SK-N-SH treated with all-trans-retinoic acid at 6 μM for 48 hours (cell line): ENCODE measurements at places on chromosomes 4 and X.

DNA sequence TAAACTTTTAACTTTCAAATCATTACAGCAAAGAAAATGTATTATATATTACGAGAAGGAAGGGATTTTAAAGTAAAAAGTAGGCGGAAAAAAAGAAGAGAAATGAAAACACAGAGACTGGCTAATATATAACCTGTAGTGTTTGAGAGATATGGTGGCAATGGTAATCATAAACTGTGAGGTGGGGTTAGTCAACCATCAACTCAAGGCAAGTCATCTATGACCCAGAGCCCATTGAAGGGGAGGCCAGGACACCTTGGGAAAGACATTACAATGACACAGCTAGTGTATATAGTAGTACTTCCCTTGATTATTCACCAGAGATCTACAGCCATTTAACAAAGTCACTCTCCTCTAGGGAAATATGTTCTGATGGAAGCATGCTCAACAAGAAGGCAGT is 423.9 kb upstream of the PITX2 start:
- ATAC-seq = no peak

DNA sequence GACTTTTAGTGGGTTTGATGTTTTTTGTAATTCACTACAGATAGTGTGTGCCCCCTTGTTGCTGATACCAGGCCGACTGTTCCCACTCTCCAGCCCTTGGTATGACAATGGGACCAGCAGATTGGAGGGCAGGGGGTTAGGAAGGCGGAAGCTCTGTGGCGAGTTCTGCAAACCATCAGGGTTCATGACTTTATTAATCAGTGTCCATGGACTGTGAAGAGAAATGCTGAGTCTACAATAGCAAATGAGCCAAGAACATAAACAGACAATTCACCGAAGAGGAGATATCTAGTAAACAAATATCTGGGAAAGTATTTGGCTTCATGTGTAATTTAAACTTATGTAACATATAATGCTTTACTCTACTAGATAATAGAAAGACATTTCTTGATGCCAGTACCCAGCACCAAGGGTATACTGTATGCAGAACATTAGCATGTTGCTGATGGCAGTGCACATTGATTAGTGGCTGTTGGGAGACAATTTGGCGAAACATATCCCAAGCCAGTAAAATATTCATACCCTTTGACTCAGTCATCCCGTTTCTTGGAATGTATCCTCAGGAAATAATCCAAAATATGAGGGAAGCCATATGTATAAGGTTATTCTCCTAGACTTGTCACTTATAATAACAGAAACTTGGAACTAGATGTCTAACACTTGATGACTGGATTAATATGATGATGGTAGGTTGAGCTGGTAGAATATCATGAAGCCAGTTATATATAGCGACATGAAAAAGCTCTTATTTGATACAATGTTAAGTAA is 169.4 kb downstream of the PTTG2 start:
- no peak for ATAC-seq

DNA sequence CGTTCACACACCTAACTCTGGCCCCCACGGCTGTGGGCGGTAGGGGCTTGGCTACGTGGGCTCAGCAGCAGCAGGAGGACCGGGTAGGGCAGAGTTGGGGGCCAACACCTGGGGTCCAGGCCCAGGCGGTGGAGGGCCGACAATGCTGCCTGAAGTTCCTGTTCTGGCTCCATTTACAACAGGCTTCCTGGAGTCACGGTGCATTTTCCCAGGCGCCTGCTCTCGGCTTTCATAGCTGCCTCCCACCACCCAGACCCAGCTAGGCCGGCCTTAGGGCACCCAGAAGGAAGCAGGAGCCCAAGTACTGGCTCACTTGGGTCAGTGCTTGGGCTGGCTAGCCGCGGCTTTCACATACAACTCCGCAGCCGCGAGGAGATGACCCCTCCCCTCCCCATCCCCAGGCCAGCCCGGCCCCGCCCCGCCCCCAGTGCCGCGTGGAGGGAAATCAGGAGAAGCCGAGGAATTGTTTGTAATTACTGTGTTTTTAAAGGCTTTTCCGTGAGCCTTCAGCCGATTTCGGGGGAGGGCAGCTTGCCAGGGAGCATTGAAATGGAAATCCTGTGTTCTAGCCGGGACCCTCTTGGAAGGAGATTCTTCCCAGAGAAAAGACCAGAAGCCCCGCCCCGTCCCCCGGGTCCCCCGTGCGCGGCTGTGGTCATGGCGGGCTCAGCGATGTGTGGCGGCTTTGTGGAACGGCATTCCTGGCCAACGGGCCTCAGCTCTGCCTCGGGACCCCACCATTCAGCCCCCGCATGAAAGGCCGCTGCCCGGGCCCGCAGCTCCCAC is 28.5 kb downstream of the PJA1 start:
- ATAC-seq = no peak

- ATAC-seq = peak; percentile 61
These were observed 75.7 kb upstream of the ANK2 start for GRCh38 chr4:112973750-112974251.

DNA sequence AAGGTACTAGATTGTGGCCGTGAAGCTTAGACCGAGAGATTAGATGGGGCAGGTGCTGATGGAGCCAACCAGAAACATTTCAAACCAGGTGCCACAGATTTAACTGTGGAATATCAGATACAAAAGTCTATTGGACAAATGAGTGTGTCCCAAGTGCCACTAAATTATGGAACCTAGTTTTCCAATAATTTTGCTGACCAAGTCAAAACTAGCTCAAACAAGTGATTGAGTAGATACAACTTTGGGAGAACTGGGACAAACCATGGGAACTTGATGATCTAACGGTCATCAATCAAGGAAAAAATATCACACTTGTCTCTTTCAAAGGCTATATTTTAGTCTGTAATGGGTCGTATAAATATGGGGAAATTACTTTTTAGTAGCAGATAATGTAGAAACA is 562.9 kb downstream of the KCNIP4 start:
- ATAC-seq = no peak

DNA sequence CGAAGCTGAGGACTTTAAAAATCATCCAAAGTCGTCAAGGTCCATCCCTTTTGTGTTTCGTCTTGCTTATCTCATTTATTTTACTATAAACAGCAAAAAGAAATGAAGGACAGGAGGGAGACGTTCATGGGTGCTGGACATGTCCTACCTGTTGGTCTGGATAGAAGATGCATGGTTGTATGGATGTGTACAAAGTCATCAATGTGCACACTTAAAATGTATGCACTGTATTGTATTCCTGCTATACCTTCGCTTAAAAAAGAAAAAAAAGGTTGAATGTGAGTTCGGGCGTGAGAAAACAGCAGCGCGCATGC is 313 bp upstream of the BLOC1S4 start:
- ATAC-seq = no peak; the same call in 2 of the 3 replicates

DNA sequence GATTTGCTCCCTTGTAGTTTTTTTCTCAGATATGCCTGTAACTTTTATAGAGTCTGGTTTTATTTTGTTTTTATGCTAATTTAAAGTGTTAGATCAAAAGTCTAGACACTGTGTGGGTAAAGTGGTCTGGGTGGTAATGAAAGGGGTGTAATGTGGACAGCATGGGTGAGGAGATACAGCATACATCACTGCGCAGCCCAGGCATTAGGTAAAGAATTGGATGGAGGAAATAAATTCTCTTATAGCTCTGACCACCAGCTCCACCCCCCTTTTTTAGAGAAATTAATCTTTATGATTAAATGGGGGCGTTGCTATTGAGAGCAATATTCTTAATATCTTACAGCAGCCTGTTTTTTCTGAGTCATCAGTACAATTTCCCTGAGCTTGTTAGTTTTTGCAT is 163.9 kb upstream of the IGFBP7 start:
- ATAC-seq = no peak

GRCh38 chr4:20260821-20261220 is 9.1 kb downstream of the SLIT2 start:
- no peak; the same call in 2 of the 3 replicates for ATAC-seq

- ATAC-seq = no peak; the same call in 2 of the 3 replicates
These were observed 59.2 kb downstream of the ADGRG2 start for GRCh38 chrX:19063030-19063429.

- ATAC-seq = no peak
These were observed 70.8 kb upstream of the GALNTL6 start for GRCh38 chr4:171742436-171742835.

- no peak for ATAC-seq
These were observed 29.0 kb upstream of the GPM6B start for GRCh38 chrX:13845721-13846378.

GRCh38 chrX:140432346-140433175 is 72.3 kb downstream of the SOX3 start:
- ATAC-seq = no peak

GRCh38 chr4:33429971-33430370 is 2709.8 kb downstream of the PCDH7 start:
- no peak for ATAC-seq

DNA sequence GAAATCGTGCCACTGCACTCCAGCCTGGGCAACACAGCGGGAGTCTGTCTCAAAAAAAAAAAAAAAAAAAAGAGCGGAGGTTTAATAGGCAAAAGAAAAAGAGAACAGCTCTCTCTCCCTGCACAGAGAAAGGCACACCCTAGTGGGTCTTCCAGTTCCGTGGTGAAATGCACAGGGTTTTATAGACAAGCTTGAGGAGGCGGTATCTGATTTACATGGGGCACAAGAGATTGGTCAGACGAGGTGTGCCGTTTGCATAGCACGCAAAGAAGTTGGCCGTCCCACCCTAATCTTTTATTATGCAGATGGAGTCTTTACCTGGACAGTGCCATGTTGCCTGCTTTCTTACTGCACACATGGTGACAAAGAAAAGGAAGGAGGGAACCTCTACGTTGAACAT is 33.5 kb upstream of the REST start:
- ATAC-seq = no peak

- peak; percentile 83 for ATAC-seq
These were observed 49.0 kb upstream of the TRAM1L1 start for GRCh38 chr4:117134386-117134785.

DNA sequence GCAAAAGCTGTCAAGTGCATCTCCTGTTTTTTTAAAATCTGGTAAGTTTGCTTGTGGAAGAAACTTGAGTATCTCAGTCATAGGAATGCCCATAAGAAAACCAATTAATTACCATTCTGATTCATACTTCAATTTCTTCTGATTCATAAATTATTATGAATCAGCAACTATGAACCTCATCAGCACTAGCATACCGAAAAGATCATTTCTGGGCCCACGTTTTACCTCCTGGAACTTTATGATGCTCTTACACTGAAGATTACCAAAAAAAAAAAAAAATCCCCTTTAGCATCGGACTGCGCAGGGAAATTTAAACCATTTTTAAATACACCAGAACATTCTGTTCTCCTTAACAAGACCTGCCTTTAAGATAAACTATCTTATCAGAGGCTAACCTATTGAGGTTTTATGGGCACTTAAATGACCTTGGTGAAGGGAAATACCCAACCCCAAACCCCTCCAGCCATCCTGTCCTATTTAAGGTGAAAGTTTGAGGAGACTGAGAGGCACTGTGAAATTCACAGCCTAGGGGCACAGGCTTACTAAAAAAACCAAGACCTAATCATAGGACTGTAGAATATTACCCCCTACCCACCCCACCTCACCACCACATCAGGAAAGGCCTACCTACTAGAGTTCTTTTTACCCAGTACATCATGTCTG is 38.2 kb upstream of the ABCG2 start:
- no peak for ATAC-seq

DNA sequence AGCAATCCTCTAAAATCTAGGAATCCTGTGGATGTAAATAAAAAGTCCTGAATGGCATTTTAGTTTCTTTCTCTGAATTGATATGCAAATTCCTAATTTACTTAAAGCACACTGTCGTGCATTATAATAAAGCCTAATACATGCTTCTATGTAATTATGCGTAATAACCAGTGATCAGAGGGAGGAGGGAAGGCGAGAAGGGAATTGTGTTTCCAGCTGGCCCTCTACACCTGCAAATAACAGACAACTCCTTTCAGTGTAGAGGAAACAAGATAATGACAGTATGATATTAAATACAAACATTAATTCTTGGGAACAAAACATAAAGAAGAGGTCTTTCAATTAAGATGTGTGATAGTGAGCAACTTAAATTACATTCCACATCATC is 419.6 kb upstream of the LCORL start:
- no peak for ATAC-seq

DNA sequence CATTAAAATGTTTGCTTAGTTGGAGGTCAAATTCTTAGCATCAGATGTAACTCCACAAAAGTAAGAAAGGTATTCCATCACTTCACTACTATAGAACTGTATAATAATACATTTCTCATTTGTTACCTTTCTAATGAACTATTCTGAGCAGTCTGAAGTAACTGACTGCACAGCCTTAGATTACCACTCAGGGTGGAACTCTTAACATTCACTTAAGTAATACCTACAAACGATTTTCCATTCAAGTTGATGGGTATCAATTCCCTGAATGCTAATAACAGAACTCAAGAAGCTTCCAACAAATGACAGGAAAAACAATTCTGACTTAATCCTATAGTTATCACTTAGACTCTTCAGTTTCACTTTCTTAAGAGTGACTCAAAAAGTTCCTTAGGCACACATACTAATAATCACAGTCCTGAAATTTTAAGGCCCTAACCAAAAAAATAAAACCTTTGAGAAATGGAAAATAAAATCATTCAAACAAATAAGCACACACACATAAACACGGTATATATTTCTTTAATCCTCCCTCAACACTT is 20.9 kb downstream of the HNRNPD start:
- no peak for ATAC-seq

DNA sequence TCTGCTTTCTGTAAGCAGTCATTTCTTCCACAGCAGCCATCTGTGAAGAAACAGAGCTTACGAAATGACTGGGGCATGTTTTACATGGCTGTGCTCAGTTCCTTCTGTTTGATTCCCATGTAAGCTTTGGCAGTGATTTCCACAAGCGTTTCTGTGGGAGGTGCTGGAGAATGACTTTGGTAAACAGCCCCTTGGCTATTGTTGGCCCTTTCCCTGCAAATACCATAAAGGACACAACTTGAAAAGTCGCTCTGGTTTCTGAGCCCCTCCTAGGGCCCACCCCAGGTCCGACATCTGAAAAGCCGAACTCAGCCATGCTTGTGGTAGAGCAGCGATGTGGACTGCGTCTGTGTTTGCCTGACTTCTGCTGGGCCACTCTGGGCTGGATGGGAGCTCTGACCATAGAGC is 3.7 kb downstream of the LIMCH1 start:
- no peak for ATAC-seq

GRCh38 chrX:155967653-155968325 is 29.7 kb upstream of the IL9R start:
- no peak for ATAC-seq

DNA sequence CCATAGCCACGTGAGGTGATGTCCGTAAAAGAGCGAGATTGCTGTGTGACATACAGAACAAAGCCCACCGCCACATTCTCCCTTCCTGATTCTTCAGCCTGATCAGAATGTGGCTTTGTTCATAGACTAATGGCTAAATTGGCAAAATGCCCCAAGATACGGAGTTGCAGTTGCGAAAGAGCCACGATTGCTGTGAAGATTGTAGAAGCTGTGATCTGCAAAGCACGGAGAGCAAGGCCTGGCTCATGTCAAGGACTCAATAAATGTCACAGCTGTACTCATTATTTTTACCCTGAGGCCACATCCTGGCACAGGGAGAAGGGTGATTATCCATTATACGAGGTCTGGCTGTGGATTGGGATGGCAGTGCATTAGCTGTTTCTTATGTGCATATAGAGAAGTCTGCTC is 34.2 kb downstream of the ARSD start:
- peak; percentile 87 for ATAC-seq

GRCh38 chrX:104318330-104319009 is 63.7 kb upstream of the ESX1 start:
- ATAC-seq = no peak
